Kasumi-1 (cell line): ENCODE measurements at places on chromosomes 16 and 17.

DNA sequence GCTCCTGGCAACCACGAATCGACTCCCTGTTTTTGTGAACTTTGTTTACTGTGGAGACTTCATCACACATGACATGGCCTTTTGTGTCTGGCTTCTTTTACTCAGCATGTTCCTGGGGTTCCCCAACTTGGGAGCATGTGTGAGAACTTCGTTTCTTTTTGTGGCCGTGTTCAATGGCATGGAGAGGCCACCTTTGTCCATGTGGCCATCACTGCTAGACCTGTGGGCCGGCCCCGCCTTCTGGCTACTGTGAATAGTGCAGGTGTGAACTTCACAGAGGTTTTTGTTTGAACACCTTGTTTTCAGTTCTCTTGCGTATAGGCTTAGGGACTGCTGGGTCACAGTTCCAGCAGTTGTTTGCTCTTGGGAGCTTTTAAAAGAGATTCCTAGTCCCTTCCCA, 5.7 kb upstream of the SLC38A8 start:
- no peak for DNase-seq

- DNase-seq: no peak
Measured at GRCh38 chr17:8707332-8708024, 37.2 kb downstream of the CCDC42 start.

- DNase-seq: no peak
Measured at GRCh38 chr16:87851601-87852000, 17.7 kb downstream of the SLC7A5 start.

- DNase-seq: no peak
Measured at GRCh38 chr16:57358086-57358420, 530 bp upstream of the CCL22 start.

DNA sequence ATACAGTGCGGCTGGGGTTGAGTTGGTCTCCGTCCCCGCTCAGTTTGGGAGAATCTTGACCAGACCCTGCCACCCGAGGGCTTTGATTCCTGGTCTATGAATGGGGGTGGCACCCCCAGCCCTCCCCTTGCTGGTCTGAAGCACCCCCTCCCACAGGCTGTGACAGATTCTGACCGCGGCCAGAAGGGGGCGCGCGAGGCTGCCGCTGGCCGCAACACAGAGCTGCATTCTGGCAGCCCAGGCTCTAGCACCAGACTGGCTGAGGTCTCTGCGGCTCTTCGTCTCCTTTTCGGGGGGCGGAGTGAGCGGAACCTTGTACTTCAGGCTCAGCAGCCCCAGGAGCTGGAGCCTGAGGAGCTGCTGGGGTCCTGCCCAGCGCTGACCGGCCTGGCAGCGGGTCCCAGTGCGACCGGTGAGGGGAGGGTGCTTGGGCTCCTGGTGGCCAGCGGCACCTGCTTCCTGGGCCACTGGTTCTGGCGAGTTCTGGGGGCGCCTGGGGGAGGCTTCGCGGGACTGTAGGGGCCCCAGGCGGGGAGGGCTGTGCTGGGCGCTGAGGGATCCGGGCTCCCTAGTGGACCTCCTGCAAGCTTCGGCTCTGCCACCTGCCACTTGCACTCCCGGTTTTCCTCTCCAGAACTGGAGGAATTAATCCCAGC, 1011.6 kb downstream of the KCNJ18 start:
- peak; percentile 2 for DNase-seq

GRCh38 chr17:73770849-73771229, 126.6 kb upstream of the SDK2 start:
- DNase-seq: no peak

DNA sequence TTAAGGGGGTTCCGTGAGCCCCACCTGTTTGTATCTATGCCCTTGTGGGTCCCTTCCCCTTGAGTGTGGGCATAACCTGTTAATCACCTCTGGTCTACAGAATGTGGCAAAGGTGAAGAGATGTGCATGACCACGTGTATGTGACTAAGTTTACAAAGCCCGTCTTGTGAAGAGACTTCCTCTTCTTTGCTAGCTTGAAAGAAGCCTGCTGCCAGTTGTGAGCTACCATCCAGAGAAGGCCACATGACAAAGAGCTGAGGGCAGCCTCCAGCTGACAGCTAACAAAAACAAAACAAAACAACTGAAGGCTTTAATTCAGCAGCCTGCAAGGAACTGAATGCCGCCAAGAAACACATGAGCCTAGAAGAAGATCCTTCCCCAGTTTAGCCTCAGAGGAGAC, 112.0 kb downstream of the AXIN2 start:
- no peak for DNase-seq

- no peak for DNase-seq
Measured at GRCh38 chr16:49740256-49740655, 115.7 kb downstream of the ZNF423 start.

- no peak for DNase-seq
Measured at GRCh38 chr17:82054351-82055022, 2.8 kb downstream of the GPS1 start.

GRCh38 chr16:74521691-74522090, 85.2 kb downstream of the GLG1 start:
- DNase-seq: no peak

DNA sequence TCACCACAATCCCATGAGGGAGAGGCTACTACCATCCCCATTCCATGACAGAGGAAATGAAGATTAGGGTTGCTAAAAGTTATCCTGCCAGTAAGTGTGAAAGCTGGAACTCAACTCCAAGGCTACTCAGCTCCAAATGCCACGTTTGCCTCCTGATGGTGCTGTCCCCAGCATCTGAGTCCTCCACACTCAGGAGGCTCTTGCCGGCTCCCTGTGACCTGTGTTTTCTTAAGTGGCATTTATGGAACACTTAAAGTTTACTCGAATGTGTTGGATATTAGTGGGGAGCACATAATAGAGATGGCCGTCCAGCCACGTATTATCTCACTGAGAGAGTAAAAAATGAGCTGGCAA, 267.9 kb downstream of the CBLN1 start:
- no peak for DNase-seq

DNA sequence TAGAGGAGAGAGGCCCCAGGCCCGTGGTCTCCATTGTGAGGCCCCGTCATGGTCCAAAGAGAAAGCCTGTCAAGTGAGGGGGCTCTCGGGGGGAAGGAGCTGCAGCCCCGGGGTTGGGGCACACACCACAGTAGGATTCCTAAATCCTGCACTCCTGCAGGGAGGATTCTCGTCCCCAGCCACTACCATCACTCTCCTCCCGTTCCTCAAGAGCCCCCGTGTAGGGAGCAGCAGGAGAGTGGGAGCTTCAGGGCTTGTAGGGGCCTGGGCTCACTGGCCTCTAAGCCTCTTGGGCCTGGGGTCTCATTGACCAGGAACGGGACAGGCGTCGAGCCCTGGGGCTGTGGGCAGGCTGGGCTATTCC, 821 bp downstream of the C16orf86 start:
- no peak for DNase-seq

- peak; percentile 52 for DNase-seq
Measured at GRCh38 chr16:70298988-70299938, at the start of gene DDX19B. DDX19B (plus strand) TSS chr16:70299186; CDS start chr16:70299298, 112 bp downstream.

DNA sequence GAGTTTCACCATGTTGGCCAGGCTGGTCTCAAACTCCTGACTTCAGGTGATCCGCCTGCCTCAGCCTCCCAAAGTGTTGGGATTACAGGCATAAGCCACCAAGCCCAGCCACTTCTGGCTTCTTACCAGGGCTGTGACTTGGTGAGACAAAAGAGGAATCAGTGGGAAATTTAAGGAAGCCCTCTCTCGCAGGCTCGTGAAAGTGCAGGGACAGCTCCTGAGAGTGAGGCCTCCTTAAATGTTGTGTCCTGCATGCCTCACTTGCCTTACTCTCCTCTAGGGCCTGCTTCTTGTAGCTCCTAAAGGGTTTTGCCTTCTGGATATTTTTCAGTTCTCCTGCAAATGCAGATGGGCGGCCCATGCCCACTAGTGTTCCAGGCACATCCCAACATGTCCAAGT, 5.2 kb downstream of the AHSP start:
- DNase-seq: no peak

GRCh38 chr16:74104022-74104421, 192.6 kb upstream of the PSMD7 start:
- DNase-seq: no peak

DNA sequence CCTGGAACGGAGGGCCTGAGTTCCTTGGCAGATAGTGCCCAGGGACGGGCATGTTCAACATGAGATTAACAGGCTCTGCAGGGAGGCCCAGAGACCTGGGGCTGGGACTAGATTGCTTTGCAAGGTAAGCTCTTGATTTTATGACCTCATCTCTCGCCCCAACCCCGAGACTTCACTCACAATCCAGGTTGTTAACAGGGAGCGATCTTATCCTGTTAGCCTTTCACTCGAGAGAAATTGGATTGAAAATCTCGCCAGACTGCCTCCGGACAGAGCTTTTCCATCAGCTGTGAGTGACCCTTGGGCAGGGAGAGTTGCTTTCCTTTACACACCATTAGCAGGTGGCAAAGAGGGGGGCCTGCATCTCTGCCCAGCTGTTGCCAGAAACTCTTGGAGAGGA, 521.7 kb upstream of the EEF2KMT start:
- DNase-seq: no peak

GRCh38 chr16:57358527-57359095, at the start of gene CCL22:
CCL22 (plus strand) TSS chr16:57358783; CDS start chr16:57358817, 34 bp downstream.
- DNase-seq: no peak

DNA sequence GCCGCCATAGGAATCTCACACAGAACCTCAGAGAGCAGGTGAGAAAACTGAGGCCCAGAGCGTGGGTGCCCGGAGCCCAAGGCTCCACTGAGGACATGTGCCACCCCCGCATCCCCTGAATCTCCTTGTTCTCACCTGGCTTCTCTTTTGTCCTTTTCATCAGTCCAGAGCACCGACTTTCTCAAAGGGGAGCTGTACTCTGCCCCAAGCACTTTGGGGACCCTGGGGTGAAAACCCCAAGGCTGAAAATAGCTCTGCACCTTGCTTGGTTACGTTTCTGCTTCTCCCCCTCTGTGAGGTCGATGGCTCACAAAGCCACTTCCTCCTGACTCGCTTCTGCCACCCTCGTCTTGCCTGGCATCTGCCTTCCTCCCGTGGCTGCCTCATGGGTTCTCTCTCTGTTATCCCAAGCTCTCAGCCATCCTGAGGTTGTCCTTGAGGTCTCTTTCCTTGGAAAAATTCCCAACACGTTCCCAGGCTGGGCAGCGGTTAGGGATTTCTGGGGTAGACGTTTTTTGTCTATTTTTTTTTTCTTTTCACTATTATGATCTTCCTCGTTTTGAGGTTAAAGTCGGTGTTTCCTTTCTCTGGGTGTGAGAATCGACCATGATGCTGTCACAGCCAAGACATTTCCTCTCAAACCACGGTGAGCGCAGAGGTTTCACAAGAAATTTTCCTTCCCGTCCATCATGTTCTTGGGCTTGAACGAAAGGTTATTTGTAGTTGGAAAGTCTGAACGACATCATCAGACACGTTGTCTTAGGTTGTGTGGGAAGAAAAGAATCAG, 37.2 kb downstream of the IRF8 start:
- DNase-seq: peak; percentile 84

DNA sequence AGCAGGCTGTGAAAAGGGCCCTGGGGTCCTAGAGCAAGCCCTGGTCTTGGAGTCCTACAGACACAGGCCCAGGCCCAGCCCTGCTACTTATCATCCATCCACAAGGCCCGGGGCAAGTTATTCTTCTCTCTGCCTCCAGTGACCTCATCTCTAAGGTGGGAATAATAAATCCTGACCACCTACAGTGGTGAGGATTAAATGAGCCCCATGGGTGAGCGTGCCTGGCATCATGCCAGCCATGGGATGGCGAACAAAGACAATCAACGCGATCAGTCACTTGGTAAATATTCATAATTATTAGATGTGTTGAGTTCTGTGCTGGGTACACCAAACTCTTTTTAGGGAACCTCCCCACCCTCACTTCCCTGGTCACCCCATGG, 5.5 kb downstream of the KRT15 start:
- DNase-seq: no peak

DNA sequence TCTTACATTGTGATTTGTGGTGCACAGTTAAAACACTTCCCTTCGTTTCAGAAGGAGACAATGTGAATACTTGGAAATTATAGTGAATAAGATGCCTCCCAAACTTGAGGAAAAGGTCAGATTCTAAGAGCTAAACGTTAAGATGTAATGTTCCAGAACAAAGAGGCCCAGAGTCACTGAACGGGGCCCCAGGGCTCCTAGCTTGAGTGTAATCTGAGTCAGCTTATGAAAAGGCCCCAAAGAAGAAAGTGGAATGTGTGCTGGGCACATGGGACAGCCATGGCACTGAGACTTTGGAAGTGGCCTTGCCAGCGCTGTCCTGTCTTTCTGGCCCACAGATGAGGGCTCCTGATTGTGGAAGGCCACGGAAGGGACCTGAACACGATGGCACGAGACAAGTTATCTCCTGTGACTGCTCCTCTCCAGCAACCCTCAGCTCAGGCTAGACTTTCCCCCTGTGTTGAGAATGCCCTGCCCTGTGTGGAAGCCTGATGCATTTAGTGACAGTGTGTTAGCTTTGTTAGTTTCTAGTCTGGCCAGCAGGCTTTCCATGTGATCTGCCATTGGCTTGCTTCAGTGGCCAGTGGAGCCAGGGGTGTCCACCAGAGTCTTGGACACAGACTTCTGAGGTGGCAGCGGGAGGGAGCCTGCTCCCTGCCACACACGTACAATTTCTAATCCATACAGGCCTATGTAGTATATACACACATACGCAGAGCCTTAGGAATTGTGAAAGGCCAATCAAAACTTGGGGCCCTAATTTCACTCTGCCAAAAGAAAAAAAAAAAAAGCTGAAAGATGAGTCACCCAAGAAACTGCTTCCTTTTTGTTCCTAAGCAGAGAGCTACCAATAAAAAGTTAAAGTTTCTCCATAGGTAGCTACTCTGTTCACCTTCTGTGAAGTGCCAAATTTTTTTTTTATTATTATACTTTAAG, 13.1 kb downstream of the SPATA33 start:
- DNase-seq: peak; percentile 16

GRCh38 chr17:61385577-61386236, 13.9 kb upstream of the TBX2 start:
- no peak for DNase-seq

GRCh38 chr16:31083556-31083955, 5.2 kb downstream of the PRSS53 start:
- no peak for DNase-seq

DNA sequence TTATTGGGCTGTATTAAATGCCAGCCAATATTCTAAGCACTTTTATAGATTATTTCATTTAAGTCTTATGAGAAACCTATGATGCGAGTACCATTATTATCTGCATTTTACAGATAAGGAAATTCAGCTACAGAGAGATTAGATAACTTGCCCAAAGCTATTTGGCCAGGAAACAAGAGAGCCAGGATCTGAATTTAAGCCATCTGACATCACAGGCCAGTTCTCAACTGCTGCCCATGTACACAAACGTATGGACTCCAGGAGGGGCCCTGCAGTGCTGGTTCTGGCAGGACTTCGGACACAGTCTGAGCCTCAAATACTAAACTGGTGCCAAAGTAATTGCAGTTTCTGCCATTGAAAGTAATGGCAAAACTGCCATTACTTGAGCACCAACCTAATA, 40.2 kb downstream of the CPPED1 start:
- no peak for DNase-seq

GRCh38 chr17:13297183-13297582, 279.4 kb upstream of the ELAC2 start:
- no peak for DNase-seq

- DNase-seq: no peak
Measured at GRCh38 chr17:37295888-37296287, 79.9 kb upstream of the C17orf78 start.

GRCh38 chr16:71289732-71290062, 495 bp upstream of the CMTR2 start:
- DNase-seq: no peak

GRCh38 chr16:12215277-12216105, 239.0 kb downstream of the SNX29 start:
- DNase-seq: peak; percentile 5
